ENCODE measurements at places on chromosomes 16 and 17.

- peak; percentile 73 for DNase-seq
Observed at GRCh38 chr17:57747221-57748017, 2.3 kb upstream of the CCDC182 start.

DNA sequence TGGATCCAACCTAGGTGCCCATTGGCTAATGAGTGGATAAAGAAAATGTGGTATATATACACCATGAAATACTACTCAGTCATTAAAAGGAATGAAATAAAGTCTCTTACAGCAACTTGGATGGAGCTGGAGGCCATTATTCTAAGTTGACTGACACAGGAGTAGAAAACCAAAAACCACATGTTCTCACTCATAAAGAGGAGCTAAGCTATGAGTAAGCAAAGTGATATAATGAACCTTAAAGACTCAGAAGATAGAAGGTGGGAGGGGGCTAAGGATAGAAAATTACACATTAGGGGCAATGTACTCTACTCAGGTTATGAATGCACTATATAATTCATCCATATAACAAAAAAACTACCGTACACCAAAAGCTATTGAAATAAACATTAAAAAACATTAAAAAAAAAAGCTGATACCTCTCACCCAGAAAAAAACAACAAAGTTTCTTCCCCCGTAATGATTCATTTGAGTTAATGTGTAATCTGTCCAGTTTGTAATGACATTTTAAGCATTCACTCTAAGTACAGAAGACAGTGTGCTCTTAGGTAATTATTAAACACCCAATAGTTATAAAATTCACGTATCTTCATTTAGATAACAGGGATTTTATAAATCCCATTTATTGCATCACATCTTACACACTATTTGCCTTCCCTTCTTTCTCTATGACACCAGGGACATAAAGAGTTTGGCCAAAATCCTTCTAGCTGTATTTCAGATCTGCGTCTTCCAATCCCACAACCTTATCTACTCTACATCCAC lies 941.5 kb downstream of the CDH11 start:
- no peak for DNase-seq

GRCh38 chr16:8928467-8928957 lies 35.2 kb downstream of the USP7 start:
- no peak for DNase-seq

DNA sequence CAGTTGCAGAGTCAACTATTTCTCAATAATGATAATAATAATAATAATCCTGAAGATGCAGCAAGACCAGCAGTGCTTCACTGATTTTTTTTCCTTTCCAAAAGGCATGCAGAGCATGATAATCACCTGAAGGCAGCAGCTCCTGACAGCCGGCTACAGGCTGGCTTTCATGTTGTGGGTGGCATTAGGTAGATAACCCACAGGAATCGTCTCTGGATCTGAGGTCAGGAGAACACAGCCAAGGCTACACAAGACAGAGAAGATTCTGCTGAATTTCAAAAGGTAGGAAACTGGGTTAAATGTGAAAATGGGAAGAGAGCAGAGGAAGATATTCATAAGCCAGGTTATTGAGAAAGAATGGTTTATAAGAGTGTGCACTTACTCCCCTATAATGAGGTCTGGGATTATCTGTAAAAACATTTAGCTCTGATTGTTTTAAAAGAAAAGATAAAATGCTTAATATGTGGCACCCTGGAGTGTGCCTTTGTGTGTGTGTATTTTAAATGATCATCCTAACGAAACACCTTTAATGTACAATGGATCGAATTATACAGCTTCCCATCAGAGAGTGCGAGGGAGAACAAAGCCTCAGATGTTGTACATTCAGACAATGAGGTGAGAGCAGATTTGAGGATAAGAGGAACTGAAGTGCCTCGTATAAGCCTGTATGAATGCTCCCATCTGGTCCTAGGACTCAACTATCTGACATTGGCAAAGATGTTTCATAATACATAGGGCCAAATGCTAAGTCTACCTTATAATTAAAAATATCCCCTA lies 273.1 kb downstream of the PHKB start:
- no peak for DNase-seq

- no peak for DNase-seq
Observed at GRCh38 chr17:14775731-14776492, 475.0 kb downstream of the HS3ST3B1 start.

GRCh38 chr16:30032083-30032819 lies 1.2 kb upstream of the TLCD3B start:
- peak; percentile 62 for DNase-seq

GRCh38 chr16:9258423-9259051 lies 167.1 kb downstream of the HAPSTR1 start:
- DNase-seq: no peak

GRCh38 chr17:33560165-33560564 lies 267.1 kb upstream of the ASIC2 start:
- no peak for DNase-seq

DNA sequence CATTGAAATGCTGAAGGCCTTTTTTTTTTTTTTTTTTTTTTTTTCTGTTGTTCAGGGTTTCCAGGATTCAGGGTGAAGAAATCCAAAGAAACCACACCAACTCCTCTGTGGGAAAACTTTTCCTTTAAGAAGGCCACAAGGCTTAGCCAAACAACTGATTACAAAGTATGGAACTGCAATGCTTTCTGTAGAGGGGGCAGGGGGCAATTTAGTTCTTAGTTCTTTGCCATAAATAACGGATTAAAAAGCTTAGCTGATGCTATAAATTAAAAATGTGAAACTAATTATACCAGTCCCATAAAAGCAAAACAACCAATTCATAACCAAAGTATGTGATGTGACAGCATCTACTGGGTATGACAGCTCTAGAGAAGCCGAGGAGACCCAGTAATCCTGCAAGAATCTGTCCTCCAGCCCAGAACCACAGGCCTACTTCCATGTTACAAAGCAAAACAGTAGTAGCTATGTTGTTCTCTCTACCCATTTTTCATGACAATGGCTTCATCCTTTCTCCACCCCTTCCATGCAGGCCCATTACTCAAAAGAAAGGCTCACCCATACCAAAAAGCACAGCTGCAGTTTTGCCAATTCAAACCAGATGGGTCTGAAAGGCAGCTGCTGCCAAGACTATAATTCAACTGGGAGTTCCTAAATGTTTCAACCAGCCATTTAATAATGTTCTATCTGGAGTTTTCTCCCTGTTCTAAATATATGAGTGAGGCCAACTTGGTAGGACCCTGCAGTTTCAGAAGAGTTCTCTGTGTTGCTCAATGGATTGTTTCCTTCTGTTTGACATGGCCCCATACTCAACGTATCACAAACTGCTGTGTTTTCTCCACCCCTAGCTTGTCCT lies 167.1 kb upstream of the ZFHX3 start:
- no peak for DNase-seq

DNA sequence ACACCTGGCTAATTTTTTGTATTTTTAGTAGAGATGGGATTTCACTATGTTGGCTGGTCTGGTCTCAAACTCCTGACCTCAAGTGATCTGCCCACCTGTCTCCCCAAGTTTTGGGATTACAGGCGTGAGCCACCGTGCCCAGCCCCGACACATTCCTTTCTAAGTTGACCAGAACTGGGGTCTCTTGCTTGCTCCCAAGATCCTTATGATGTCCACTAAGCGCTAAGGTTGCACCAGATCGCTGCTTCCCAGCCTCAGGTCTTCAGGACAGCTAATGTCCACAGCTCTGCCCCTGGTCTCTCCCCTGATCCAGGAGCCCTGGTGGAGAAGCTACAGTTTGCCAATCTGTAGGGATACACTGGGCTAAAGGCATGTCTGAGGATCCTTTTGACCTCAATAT lies 29.5 kb downstream of the NSMCE1 start:
- DNase-seq: no peak

Measured in NCI-H2171 (cell line).